ENCODE measurements at places on chromosomes 13 and 19.

DNA sequence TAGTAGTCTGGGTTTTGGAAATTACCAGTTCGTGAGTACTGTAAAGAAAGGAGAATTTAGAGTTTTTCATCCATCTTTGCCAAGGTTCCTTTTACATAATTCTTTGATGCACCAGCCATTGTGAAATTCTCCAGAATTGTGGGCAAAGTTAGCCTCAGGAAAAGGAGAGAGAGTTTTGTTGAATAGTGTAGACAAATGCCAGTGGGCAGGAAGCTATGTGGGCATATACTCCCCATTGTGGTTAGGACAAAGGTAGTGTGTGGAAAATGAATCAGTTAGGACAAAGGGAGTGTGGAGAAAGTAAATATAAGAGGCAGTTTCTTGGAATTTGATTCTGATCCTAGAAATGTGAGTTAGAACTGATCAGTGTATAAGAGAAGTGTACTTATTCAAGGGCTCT lies 67.9 kb downstream of the PCCA start:
- DNase-seq: no peak

GRCh38 chr19:52689843-52690368 lies 44.9 kb downstream of the ZNF611 start:
- DNase-seq: no peak

DNA sequence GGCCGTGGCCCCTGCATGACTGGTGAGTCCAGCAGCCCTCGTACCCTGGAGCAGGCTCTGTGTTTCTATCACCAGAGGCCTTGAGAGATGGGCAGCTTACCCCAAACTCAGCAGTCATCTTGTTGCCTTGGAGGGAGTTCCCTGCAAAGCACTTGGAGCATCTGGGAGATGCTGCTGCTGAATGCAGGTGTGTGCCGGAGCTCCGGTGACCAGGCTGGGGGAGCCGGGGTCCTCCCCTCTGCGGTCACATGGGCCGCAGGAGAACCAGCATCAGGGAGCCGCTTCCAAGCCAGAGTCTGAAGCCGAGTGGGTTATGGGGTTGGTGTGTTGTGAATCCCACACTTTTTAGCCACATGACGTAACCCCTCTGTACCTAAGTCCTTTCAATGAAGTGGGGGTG lies 82.8 kb downstream of the TEX29 start:
- no peak for DNase-seq

- no peak for DNase-seq
Measured at GRCh38 chr13:20209948-20210347, 17.2 kb upstream of the GJB2 start.

DNA sequence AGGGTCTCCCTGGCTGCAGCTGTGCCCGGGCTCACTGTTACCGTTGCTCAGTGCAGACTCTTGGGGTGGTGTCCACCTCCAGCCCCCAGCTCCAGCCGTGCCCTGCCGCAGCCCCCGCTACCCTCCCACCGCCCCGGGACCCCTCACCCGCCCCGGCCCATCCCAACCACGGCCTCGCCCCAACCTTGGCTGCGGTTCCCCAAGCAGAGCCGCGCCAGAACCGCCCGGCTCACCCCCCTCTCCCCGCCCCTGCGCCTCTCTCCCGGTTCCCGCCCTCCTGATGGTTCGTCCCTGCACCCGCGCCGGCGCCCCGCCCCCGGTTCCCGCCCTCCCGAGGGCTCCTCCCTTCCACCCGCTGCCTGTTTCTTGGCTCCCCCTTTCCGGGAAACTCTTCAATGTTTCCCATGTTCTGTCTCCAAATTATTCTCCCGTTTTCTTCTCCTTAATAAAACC lies 40.3 kb downstream of the ANKRD10 start:
- peak; percentile 42 for DNase-seq

- DNase-seq: peak; percentile 62
Measured at GRCh38 chr19:47848823-47849473, 10.1 kb upstream of the TPRX2 start.

DNA sequence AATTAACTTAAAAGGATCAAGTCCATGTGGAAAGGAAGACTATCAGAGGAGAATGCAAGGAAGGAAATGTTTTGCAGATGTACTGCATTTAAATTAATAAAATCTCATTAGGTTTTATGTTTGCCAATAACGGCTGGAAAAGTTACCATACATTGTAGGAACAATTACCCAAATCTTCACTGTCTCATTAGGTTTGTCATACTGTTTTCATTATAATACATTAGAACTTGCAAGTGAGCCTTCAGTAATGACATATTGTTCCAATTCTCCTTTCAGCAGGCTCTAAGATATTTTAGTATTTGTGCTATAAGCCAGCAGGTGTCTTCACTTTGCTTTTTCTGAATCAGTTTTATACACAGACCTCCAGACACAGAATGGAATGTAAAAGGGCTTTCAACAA lies 661.6 kb upstream of the KLHL1 start:
- DNase-seq: no peak

- DNase-seq: peak; percentile 79
Measured at GRCh38 chr19:43594710-43595604, 977 bp downstream of the IRGQ start.

DNA sequence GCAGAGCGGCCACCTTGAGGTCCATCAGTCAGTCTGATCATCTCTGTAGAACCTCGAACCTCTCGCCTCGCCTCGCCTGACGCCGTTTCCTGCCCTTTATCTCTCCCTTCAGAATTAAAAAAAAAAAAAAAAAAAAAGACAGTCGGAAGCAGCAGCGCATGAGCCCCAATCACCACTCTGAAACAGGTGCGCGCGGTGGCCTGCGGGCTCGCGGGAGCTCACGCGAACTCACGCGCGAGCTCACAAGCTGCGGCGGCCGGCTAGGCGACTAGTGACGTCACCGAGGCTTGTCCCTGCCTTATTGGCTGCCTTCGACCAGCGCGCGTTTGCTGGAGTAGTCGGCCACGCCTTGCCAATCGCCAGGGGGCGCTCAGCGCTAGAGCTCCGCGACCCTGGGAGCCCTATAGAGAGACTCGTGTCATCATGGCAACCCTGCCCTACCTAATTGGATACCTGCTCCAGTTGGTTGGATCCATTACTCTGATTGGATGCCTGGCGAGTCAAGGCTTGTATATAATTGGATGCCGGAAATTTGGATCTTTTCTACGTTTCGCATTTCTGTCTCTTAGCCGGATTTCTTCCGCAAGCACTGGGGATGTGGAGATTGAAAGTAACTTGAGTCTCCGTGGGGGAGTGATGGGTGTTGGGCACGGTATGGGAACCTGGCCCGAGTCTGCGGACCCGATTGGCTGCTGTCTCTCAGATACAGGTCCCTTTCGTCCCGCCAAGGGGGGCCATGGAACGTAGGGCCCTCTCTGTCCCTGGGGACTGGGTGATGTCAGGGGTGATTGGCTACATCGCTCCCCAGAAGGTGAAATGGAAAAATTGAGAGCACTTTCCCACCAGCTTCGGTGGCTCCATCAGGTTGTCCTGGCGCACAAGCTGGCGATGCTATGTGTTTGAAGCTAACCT lies 31.6 kb downstream of the SYT3 start:
- DNase-seq: peak; percentile 94

GRCh38 chr19:17909003-17909732 lies 23.6 kb upstream of the CCDC124 start:
- no peak for DNase-seq

- DNase-seq: no peak
Measured at GRCh38 chr19:42193706-42194105, 23.8 kb downstream of the DEDD2 start.
